ENCODE measurements at places on chromosomes 3 and 15.

- DNase-seq, result peak; percentile 4
Observed at GRCh38 chr3:137105277-137105977, 147.6 kb downstream of the IL20RB start.

GRCh38 chr3:184354121-184354728 is 7.2 kb downstream of the CLCN2 start:
- no peak for DNase-seq

GRCh38 chr3:12395349-12396012 is 88.8 kb upstream of the TSEN2 start:
- no peak for DNase-seq

DNA sequence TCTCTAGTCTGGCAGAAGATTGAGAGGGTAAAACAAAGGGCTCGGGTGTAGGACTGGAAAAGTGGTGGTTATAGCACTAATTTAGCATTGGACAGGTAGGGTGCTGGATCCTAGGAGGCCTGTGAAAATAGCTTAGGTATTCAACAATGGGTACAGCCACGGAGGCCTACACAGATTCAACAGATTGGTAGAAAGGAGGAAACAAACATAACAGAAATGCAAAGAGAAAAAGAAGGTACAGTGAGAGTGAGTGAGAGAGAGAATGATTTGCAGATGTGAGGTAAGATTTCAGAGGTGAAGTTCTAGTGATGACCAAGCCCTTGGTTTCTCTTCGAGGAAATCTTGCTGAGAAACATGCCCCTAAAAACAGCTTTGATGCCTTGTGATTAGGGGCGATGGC is 37.9 kb downstream of the ADIPOQ start:
- no peak for DNase-seq

All from kidney epithelial cell (primary cell).